Hematopoietic multipotent progenitor cell treated with erythropoietin and hydrocortisone succinate and interleukin-3 and kit ligand, for 4 days (in vitro differentiated cells): ENCODE measurements at places on chromosomes 3 and 15.
A peak's percentile ranks its signal among the peaks of the same experiment; 100 is the strongest.

DNA sequence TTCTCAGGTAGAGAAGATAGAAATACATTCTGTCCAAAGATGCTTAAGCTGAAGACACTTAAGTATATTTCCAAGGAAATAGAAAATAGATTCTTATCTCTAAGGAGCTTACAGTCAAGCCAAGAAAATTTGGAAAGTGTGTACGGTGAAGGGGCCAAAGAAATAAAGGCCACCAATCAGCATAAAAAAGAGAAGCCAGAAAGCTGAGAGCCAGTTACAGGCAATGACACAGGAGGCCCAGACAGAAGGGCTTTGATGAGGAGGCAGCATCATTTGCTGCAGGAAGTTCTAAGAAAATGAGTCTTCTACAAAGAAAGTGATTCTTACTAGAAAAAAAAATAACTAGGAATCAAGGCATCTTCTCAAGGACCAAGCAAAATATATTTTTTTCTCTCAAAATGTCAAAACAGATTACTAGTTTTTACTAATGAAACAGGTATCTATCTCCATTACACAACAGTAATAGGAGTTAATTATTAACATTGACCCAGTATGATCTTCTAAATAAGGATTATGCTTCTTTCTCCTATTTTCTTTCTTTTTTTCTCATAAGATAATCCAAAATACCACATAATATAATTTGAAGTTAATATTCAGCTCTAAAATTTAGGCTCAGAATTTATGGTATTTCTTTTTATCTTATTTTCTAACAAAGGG, 82.1 kb upstream of the PHLDB2 start:
- DNase-seq: no peak

- DNase-seq: peak; percentile 66
Observed at GRCh38 chr3:193911784-193912340, 224.1 kb upstream of the HES1 start.

GRCh38 chr3:114218006-114218405, 19.4 kb downstream of the ZNF80 start:
- no peak for DNase-seq

GRCh38 chr3:41710646-41711388, 251.1 kb downstream of the ULK4 start:
- DNase-seq: no peak

- no peak for DNase-seq
Observed at GRCh38 chr3:64426551-64426950, 201.3 kb upstream of the PRICKLE2 start.

- DNase-seq: peak; percentile 70
Observed at GRCh38 chr3:127652246-127652995, 20.3 kb upstream of the ABTB1 start.

DNA sequence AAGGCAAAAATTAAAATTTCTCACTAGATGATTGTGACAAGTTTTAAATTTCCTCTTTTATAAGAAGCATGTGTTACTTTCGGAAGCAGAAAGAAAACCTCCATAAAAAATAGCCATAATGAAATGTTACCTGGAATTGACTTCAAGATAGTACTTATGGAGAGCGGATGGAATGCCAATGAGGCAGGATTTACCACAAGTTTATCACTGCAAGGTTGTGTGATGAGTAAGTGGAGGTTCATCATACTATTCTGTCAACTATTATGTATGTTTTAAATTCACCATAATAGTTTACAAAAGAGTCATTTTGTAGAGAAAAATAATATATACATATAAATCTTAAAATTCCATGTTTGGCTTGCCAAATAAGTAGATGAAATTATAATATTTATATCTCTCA, 230.3 kb downstream of the SCAPER start:
- no peak for DNase-seq

- no peak for DNase-seq
Observed at GRCh38 chr15:92149465-92149864, 244.2 kb upstream of the ST8SIA2 start.

DNA sequence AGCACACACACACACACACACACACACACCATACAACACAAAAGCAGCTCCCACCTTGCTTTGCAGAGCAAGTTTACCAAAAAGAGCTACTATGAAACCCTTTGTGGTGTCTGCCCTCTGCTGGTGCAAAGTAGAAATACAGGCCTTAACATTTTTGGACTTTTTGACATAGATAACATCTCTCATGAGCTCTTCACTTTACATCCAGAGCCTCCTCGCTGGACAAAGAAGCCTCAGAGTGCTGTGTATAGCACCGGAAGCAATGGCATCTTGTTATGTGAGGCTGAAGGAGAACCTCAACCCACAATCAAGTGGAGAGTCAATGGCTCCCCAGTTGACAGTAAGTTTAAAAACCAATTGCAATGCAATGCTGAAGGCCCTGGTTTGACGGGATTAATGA, 157.9 kb downstream of the CHL1 start:
- peak; percentile 79 for DNase-seq

DNA sequence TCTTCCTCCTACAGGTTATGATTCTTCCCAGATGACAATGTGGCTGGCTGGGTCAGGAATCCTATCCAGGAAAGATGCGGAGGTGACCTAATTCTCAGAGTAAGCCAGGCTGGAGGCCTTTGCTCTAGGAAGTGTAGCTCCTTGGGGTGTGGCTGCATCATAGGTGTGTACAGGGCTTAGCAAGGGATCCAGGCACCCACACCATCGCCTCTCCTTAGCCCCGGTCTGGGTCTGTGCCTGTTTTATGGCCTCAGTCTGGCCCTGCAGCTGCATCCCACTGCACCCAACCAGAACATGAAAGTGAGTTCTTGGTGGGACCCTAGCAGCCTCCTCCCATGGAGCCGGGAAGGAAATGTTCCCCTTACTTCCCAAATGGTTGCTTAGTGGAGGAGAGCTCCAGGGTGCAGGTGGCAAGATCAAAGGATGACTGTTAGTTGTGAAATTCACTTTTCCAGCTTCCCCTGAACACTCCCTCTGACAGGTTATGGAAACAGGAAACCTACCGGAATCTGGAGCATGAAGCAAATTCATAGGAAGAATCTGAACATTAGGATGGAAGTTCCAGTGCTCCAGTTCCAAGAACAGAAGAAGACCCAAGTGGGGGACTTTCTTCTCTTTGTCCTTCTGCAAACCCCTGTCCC, 2.7 kb upstream of the AMOTL2 start:
- no peak for DNase-seq

DNA sequence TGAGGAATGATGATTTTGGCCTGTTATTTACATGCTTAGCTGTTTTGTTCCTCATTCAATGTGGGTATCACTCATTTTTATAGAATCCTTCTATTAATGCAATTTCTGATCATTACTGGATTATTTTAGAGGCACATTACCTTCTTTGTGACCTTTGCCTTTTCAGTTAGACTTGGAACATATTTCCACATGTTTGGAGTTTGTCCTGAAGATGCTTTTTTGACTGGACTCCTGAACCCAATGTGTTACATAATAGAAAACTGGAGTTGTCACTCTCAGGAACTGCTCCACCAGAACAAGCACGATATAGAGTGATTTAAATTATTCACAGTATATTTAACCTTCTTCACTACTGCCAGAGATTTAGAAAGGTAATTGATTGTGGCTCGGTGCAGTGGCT, 59.5 kb downstream of the TP63 start:
- DNase-seq: no peak

GRCh38 chr3:65028024-65028423, 340.2 kb upstream of the ADAMTS9 start:
- no peak for DNase-seq

- DNase-seq: peak; percentile 28
Observed at GRCh38 chr3:14329116-14329830, 73.1 kb upstream of the SLC6A6 start.

DNA sequence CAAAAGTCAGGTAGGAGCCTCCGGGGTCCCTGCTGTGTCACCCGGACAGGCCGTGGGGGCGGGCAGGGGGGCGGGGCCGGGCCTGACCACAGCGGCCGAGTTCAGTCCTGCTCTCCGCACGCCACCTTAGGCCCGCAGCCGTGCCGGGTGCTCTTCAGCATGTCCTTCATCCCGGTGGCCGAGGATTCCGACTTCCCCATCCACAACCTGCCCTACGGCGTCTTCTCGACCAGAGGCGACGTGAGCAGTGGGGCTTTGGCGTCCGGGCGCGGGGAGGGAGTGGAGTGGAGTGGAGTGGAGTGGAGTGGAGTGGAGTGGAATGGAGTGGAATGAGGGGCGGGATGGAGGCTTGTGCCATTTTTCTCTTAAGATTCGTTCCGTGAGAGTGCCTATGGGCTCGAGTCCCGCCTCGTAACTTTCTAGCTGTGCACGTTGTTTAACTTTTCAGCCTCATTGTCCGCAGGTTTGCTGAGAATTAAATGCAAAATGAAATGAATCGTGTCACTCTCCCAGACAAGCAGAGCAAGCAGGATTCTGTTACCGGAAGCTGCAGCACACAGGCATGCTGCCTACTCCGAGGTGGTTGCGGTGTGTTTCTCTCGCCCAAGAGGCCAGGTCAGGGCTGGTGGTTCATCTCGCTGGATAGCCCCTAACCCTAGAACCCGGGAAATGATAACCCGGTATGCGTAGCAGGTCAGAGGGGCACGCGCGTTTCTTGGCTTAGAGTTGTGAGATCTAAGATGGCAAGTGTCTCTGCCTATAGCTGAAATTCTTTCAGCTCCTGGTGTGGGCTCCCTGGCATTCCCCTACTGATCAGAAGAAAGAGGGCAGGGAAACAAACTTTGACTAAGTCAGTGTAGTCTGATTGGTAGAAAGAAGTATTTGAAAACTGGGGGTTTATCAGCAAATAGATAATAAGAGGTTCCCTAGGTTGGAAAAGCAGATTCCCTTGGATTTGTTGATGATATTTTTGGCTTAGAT, at the start of gene FAH:
FAH (plus strand) TSS at position 104 of the 981 bp plus-strand sequence; CDS start at position 160, 56 bp downstream.
- DNase-seq: peak; percentile 66

DNA sequence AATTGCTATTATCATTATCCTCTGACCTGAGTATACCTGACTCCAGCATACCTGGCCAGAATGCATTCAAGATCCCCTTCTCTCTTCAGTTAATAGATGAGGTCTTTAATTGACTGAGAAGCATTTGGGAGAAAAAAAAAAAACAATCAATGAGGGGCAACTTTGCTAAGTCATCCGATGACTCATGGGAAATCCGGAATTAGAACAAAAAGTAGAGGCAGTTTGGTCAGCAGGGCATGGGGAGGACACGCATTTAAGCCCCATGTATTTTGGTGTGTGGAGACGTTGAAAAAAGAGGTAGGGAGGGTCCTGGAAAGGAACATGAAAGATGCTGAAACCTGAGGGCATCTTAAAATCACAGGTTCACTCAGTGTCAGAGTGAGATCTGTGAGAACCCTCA, 256.2 kb downstream of the RORA start:
- peak; percentile 2 for DNase-seq

- no peak for DNase-seq
Observed at GRCh38 chr3:183262875-183263378, 9.9 kb downstream of the B3GNT5 start.

- no peak for DNase-seq
Observed at GRCh38 chr3:13706886-13707285, 158.0 kb downstream of the FBLN2 start.

- no peak for DNase-seq
Observed at GRCh38 chr15:89230277-89230676, 8.9 kb upstream of the RLBP1 start.

DNA sequence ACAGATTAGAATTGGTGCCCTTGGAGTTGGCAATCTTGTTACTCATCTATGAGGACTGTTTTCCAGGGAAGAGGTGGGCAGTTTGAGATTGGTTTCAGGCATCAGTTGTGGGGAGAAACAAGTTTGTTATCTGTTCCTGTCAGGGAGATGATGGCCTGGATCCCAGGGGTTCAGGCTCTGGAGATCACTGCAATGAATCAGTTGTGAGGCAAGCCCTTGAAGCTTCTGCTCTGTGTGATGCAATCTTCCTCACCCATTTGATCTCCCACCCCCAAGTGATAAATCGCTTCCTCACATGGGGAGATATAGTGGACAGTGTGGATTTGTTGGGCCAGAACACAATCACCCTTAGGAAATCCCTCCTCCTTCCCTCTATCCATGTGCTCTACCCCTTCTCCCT, 276.6 kb upstream of the LRTM1 start:
- DNase-seq: no peak

DNA sequence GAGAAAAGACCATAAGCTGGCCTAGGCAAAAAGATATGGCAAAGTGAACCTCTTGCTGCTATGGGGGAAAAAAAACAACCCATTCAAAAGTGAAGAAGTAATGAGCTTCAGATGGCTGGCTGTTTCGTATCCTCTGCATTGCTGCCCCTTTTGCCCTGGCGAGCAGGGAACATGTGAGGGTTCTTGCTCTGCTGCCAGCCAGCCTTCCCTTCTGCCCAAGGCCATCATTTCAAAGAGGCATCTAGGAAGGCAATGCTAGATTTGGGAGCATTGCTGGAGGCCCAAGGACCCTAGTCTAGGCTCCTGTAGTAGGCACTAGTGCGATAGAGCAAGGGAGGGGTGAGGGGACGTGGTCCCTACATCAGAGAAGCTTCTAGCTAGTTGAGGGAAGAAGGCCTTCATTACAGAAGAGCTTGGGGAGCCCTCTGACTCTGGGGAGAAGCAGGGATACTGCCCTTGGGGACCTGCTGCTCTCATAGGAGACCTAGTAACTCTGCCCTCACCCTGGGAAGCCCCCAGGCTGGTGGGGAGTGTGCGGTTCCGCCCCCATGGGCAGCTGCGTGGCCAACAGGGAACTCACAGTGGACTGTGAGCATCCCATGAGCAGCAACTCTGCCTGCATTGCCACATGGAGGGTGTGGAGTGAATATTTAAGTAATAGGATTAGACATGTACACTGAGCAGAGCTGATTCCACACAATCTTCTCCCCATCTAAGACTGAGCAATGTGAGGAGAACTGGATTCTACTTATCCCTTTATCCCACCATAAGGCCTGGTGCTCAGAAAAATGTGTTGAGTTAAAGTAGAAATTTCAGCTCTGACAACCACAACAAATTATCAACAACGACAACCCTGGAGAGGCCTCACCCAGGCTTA, 21.3 kb downstream of the ITGA11 start:
- DNase-seq: no peak

DNA sequence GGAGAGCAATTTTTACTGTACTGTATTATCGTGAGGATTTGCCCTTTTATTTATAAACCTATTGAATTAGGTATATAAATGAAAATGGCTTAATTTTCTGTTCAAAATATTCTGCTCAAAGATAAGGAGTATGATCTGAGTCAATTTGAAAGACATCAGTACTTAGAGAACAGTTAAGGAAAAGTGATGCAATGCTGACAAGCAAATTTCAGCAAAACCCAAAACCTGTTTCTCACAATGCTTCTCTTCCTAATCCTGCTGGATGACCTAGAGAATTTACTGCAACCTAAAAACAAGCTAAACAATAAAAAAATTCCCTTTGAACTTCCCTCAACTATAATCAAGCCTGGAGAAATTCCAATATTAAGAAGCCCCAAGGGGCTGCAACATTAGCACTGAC, 82.7 kb downstream of the RFX7 start:
- DNase-seq: no peak
